ENCODE measurements at places on chromosomes 6 and 20.

- no peak for DNase-seq
These were observed 34.1 kb downstream of the UTRN start for GRCh38 chr6:144319211-144319610.

GRCh38 chr6:75412969-75413662, 80.5 kb downstream of the FILIP1 start:
- DNase-seq: no peak

DNA sequence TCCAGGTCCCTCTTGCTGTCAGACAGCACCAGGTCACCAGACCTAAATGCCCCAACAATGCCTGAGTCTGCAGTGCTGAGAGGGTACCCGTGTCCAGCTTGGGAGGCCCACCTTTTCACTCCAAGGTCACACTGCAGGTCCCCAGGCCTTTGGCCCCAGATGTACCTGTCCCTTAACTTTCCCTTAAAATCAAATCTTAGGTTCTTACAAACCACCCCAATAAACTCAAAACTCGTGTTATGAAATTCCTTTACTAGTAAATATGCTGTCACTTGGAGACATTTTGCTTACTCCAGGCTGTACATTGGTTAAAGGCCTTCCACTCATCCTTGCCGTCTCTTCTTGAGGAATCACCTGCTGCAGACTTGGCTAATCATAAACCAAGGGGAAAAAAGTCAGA, 165.7 kb upstream of the RREB1 start:
- DNase-seq: no peak

DNA sequence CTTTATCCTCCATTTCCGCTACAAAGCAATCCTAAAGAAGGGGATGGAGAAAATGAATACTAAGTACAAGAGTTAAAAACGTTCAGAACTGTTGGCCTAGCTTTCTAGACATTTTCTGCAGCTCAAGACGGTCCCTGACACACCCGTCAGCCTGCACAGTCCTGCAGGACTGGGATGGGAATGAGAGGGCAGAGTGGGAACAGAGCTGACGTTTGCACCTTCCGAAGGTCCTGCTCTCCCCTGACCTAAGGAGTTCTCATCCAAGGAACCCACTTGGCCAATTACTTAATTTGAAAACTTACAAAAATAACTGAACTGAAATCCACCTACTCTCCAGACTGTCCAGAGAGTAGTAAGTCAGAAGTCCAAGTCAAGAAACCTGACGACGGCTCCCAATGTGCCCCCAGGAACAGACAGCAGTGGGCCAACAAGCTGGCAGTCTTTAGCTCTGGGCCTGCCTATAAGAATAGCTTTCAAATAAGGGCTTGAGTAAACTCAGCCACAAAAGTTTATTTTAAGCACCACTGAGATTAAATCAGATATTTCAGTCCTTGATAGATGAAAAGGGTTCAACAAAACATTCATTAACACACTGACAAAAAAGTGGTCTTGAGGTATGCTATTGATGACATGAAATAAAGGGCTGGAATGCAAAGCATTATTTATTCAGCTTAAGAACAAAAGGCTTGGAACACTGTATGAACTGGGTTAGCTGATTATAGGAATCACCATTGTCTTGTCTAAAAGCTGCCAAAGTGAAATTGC, 76.8 kb downstream of the CNKSR3 start:
- no peak for DNase-seq

DNA sequence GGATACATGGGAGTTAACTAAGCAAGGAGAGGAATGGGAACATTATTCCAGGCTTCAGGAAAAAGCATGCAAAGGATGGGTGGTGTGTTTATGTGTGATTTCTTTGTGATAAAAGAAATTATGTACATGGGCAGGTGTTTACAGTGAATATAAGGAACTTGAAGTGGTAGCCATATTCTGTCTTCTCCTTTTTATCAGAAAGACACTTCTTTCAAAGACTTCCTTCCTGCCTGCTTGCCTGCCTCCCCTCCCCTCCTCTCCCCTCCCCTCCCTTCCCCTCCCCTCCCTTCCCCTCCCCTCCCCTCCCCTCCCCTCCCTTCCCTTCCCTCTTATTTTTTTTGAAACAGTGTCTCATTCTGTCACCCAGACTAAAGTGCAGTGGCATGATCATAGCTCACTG, 14.4 kb downstream of the CYB5R4 start:
- no peak for DNase-seq

GRCh38 chr20:3679749-3680700, 1.8 kb downstream of the ADAM33 start:
- no peak for DNase-seq

- no peak for DNase-seq
These were observed 14.8 kb upstream of the CD164 start for GRCh38 chr6:109397020-109397419.

GRCh38 chr6:15936503-15936902, 192.4 kb upstream of the MYLIP start:
- no peak for DNase-seq

GRCh38 chr6:35476004-35476403, 7.8 kb downstream of the RPL10A start:
- no peak for DNase-seq

GRCh38 chr20:6355754-6356451, 233.1 kb upstream of the FERMT1 start:
- DNase-seq: no peak

DNA sequence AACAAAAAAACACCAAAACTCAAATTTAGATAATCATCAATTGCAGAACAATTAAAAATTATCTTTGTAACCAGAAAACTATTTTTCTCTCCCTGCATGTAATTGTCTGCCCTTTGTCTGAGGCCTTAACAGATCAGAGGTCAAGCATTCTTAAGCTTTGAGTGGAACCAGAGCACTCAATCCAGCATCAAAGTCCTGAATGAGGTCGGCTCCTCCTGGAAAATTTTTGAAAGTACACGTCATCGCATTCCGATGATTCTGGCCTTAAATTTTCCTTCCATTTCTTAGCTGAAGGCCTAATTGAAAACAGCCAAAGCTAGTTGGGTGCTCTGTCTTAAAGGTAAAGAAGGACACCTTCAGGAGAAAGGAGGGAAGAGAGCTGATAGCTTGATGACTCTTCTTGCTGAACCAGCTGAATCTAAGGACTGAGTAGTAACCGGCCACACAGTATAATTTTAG, 510.2 kb upstream of the SULF2 start:
- no peak for DNase-seq

GRCh38 chr6:42781546-42781795, 381 bp upstream of the BICRAL start:
- no peak for DNase-seq

DNA sequence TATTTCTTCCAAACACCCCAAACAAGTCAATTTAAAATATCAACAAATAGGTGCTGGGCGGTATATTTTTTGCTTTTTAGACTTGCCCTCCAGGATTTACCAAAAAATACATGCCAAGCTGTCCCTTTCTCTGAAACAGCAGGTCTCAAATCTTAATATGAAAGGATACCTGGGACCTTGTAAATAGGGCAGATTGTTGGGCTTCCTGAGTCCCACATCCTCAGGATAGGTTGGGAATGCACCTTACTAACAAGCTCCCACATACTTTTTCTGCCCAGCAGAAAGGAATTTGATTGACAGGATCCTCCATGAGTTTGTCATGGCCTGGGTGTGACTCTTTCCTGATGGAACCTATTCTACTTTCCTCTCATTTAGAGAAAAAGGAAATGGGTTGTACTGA, 4.9 kb upstream of the SLC24A3 start:
- DNase-seq: no peak

DNA sequence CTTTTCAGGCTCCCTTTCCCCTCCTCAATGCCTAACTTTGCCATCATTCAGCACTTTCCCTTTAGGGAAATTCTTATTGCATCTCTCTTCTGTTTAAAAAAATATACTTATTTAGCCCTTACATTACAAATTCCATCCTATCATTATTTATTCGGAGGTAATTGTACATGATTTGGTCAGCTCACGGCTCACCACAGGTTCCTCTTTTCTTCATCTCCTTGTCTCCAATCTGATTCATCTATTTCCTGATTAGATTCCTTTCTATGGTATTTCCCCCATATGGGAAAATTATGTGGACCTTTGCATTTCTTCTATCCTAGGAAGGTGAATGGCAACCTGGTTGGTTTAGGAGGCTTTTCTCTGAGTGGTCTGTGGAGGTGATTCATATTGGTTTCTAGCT, 12.9 kb upstream of the EMILIN3 start:
- DNase-seq: no peak

DNA sequence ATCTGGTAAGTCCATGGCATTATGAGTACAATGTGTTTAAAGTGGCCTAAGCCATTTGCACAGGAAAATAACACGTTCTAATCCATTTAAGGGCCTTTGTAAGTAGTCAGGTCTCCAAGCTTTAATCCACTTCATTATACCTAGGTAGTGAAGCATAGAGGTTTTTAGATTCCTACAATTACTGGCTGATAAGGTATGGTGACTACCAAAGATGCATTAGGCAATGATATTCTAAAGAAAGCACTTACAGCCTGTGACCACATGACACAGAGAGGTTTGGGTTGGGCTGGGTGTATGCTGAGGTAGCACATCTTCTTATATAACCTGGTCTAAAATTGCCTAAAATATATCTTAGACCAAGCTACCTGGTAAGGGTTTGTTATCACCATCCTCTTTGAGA, 504.4 kb downstream of the TFAP2B start:
- DNase-seq: no peak

DNA sequence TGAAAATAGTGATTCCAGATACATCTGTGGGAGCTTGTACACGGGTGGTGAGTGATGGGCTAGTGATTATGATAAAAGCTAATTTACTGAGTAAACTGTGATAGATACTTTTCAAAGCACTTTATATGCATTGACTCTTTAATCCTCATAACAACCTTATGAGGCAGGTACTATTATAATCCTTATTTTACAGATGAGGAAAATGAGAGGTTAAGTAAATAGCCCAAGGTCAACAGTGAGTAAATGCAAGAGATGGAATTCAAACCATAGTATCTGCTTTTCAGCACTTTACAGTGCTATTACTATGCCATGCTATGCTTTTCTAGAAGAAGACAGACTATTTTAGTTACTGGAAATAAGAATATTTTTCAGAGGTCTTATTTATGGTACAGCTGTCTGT, 320.9 kb upstream of the CITED2 start:
- no peak for DNase-seq
